ENCODE measurements at places on chromosomes 12 and 14.

DNA sequence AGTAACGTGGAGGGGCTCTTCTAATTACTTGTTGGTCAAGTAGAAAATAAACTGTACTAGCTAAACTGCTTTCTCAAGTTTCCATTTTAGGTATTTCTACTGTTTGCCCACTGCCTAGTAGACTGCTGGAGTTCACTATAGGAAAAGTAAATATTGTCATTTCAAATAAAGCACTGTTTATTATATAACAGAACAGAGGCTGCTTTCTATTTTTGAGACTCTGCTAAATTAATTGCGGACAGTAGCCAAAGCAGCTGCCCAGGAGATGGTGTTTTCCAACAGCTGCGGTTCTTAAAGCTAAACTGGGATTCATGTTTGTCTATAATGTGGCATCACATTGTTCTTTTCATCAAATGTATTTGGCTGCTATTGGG is 15.9 kb upstream of the SIX1 start:
- DNase-seq = no peak

DNA sequence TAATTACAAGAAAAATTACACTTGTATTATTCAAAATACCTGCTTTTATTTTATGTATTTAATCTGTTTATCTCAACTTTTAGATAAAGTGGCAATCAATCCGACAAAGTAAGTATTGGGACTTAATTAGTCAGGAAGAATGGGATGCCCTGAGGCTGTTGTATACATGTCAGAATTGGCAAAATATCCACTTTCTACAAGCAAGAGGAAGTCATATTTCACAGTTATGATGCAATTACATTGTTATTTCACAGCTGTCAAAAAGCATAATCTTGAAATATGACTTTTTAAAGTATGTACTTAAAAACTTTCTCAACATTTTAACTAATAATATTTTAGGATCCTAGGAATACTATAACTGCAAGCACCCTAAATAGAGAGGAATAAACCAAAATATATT is 357.1 kb upstream of the MGAT4C start:
- no peak for DNase-seq

DNA sequence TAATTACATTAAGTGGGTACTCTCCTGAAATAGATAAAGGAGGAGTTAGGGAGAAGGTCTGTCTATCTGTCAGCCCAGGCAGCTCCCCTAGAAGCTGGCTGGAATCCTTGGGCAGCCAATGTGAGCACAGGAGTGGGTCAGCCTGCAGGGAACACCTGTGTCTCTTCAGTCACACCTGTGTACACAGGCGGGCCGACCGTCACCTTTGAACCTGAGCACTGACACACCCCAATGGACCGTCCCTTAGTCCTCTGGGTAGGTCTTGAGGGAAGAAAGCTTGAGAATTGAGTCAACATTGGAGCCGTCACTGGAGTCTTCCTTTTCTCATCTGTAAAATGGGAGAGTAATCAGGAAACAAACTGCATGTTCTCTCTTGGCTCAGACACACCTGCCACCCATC is 9.8 kb upstream of the GSC start:
- no peak for DNase-seq

DNA sequence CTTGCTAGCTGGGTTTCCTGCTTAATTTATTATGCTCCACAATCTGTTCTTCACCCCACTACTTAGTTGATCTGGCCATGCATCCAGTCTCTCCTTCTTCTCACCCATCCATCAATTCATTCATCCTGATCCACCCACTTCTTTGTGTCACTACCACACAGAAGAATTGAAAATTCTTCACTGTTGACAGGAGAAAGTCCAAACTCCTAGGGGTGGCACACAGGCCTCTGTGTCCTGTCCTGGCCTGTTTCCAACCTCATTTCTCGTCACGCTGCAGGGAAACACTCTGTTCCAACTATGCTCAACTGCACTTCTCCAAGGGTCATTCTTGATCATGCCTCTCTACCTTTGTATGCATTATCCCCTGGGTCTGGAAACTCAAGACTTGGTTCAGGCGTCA is 10.6 kb upstream of the KRT83 start:
- DNase-seq = no peak

GRCh38 chr14:31842899-31843298 is 234.2 kb upstream of the ARHGAP5 start:
- no peak for DNase-seq

DNA sequence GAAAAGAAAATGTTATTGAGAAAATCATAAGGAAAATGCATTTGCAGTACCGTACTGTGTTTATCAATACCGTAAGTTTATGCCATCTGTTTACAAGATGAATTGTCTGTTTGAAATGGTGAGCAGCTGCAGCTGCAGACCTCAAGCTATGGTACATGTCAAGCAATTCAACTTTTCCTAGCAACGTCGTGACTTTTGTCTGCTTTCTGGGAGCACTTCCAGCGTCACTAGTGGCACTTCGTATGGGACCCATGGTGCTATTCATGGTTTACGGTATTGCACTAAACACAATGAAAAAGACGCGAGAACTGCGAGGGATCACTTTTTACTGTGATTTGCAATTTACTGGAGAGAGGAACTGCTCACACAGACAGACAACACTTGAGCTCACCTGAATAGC is 160.8 kb downstream of the UNC79 start:
- DNase-seq = no peak

- no peak for DNase-seq
These were observed 139.2 kb downstream of the KICS2 start for GRCh38 chr12:64082866-64083268.

DNA sequence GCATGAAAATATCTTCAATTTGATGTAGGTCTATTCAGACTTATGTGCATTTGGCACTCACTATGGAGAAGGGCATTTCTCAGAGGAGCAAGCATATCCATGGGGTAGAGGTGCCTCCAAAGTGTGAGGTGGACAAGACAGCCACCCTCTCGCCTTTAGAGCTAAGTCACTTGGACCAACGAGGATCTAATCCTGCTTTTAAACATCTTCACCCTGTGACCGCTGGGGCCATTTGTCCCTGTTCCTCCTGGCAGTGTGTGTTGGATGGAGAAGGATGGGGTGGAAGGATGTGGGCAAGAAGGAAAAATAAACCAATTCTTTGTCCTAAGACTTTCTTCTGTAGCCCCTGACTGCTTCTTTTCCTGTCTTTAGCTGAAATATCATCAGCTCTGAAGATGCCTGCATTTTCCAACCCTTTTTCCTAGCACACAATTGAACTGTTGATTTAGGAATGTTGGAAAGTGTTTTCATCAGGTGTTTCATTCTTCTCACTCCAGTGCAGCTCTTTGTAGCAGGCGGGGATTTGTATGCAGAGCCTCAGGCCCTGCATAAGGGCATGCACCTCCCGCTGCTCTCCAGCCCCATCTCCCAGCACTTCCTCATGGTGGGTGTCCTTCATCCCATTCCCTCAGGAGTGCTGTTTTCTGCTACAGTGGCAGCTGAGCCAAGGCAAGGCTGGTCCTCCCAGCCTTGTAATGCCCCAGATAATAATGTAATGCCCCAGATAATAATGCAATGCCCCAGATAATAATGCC is 5.3 kb downstream of the FGF6 start:
- peak; percentile 6 for DNase-seq

GRCh38 chr12:111396726-111397445 is 8.8 kb upstream of the SH2B3 start:
- DNase-seq = peak; percentile 94

DNA sequence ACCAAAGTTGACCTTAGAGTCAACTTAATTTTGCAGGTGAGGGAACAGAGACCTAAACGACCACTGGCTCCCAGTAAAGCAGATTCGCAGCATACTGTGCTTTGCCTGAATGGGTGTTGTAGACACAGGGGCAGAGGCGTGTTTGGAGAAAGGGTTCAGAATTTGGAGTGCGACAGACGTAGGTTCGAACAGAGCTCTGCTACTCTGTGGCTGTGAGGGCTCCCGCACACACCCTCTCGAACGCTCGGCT is 243 bp upstream of the TOMM20L start:
- no peak for DNase-seq

Data from liver (tissue), 10 donors.